ENCODE measurements at places on chromosomes 12 and 14.

GRCh38 chr14:77151918-77152588 is 10.5 kb upstream of the ZDHHC22 start:
- DNase-seq: peak; percentile 77

DNA sequence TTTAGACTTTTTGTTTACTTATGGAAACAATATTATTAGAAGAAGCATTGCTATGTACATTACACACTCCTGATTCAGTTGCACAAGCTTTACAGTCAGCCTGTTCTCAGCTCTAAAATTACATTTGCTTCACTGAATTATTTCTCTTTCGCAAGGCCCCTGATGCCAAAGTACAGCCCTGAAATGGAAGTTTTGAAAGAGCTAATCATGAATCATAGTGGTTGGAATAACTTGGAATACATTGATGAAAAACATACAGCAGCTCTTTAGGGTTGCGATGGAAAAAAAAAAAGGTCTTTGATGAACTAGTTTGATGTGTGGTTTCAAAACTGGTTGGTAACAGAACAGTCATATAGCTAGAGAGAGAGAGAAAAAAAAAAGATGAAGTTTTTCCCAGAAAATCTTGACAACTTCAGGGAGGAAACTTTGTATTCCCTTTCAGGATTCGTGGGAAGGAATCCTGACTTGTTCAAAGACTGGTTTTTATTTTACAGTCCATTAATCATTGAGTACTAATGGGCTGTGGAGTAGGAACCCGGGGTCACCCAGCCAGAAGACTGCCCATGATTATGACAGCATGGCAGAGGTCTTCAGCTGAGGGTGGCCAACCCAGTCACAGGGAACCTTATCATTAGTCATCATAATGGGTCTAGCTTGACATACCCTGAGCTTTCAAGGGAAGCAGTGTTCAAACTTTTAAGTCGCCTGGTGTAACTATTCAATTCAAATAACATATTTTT is 460.1 kb downstream of the NAV3 start:
- DNase-seq: no peak

GRCh38 chr14:59787045-59787674 is 83.4 kb downstream of the RTN1 start:
- DNase-seq: no peak

- DNase-seq: no peak
Measured at GRCh38 chr12:116048879-116049278, 228.6 kb downstream of the MED13L start.

DNA sequence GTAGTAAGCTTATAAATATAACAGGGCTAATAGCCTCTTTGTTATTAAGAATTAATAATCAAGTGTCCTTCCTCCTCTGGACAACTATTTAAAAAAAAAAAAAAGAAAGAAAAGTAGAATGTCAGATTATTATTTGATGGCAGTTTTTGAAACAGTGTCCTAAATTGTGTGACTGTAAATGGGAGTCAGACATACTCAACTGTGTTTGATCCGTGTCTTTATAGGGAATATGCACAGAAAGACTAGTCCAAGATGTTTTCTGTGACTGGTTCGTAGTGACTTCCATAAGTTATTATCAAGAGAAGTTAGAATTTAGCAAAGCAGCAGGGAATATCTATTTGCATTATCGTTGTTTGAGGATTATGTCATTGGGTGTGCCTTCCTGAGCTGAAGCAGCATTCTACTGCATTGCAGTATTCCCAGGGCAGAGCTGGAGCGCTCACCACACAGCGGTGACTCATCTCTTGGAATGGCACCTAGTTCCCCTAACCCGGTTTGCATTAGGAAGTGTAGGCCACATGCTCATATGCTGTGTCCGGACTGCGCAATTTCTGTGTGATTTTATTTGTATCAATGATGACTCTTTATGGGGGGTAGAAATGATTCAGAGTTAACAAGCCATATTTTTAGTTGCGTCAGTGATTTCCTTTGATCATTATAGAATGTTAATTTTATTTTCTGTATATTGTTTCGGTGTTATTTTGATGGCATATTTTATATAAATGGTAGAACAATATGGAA is 7.9 kb downstream of the DYNC1H1 start:
- no peak for DNase-seq

- DNase-seq: no peak
Measured at GRCh38 chr12:63084501-63084900, 66.5 kb downstream of the AVPR1A start.

DNA sequence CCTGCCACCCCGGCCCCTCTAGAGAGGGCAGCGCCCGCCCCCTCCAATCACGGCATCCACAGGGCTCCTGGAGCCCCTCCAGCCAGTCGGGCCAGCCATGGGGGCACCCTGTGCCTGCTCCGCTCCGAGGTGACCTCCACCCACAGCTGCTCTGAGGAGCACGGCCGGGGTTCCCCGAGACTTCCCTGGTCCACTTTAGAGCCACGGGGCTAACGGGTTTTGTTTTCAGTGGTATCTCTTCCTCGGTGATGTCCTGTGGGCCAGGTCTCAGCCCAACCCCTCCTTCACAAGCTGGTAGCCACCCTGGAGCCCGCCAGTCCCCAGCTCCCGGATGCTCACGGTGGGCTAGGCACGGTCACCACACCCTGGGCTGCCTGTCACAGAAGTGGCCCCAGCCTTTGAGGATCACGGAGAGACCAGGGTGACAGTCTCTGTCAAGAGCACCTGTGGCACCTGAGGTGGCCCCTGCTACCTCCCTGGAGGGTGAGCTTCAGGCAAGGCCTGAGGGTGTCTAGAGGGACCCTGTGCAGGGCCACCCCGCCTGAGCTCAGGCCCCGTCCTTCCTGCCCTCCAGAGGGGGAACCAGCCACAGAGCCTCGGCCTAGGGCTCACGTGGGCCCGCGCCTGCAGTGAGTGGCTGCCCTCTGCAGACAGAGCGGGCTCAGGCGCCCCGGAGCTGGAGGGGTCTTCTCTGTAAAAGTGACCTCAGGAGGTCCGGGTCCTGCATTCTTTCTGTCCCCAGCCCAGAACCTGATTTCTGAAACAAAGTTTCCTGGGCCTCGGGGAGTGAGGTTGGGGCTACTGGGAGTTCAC is 146.0 kb upstream of the C14orf180 start:
- DNase-seq: no peak

DNA sequence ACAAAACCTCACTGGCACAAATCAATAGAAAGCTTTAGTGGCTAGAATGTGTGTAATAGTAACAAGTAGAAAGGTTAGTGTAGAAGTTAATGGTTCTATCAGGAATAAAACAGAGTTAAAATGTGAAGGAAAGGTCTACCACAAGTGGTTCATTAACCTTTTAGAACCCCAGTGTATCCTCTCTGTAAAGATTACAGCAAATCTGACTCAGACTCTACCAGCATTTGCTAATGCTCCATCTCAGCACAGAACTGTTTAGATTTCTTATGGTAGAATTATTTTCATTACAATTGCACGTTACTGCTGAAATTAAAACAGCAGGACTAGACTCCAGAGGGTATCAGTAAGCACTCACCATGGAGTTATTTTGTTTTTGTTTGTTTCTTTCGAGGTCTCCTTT is 609.0 kb upstream of the LMO3 start:
- no peak for DNase-seq

DNA sequence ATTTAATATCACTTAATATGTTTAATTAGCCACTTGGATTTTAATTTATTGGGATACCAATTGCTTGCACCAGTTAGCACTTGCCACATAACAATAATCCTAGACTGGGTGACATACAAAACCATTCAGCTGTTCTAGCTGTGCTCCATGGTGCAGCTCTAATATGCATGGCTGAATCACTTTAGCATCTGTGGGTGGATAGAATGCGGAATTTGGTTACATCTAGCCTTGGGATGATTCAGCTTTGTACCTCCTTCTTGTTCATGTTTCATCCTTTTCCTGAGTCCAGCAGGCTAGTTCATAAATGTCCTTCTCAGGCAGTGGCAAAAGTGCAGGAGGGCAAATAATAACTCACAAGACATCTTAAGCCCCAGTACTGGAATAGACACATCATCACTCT is 1263.0 kb downstream of the LRFN5 start:
- DNase-seq: no peak

DNA sequence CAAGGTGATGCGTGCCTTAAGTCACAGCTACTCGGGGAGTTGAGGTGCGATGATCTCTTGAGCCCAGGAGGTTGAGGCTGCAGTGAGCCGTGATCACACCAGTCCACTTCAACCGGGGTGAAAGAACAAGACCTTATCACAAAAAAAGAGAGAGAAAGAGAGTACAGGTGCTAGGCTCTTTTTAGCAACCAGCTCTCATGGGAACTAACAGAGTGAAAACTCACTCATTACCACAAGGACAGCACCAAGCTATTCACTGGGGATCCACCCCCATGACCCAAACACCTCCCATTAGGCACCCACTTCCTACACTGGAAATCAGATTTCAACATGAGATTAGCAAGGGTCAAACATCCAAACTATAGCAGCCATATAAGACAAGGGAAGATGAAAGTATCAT is 164.2 kb downstream of the NDUFA12 start:
- no peak for DNase-seq

- no peak for DNase-seq
Measured at GRCh38 chr12:89439941-89440340, 84.7 kb downstream of the GALNT4 start.

- no peak for DNase-seq
Measured at GRCh38 chr12:85476756-85477155, 196.7 kb downstream of the ALX1 start.

DNA sequence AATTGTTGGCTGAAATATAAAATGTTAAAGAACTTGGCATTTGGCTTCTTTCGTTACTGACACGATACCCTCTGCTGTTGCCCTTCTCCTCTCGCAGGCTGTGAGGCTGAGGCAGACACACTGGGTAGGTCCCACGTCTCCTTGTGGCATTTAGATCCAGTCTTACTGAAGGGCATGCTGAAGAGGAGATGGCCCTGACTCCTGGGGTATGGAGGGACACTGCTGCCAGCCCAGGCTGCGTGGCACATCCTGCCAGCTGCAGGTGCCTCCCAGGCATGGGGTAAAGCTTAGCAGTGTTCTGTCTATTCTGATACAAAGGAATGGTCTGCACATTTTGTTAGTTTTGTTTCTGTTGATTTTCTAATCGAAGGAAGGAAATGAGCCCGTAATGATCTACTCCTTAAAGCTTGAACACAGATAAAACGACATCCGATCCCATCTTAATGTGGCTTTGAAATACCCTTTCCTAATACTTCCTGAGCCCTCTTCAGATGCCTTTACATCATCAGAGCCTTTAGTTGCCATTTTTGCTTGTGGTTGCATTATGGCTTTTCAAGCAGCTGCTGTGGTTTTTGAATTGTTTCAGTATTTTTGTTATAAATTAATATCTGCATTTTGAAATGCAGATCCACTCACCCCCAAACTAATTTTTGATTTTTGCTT is 61.1 kb downstream of the WDR20 start:
- no peak for DNase-seq

DNA sequence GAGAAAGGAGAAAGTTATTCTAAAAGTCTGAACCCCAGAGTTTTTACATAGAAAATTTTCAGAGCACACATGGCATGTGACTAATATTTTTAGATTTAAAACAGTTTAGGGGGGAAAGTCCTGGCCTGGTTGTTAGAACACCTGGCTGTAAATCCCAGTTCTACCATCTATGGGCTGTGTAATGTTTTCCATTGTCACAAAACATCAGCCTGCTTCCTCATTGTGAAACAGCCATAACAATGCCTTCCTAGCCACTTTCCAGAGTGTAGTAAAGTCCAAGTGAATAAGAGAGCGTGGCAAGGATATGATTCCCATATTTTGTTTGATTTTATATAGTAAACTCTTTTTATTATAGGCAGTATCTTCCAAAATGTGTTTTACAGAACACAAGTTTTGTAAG is 310.0 kb upstream of the DCN start:
- DNase-seq: no peak

- no peak for DNase-seq
Measured at GRCh38 chr12:56042843-56043242, 1.1 kb downstream of the RPS26 start.

- DNase-seq: no peak
Measured at GRCh38 chr14:57533214-57533613, 39.6 kb upstream of the CCDC198 start.

- no peak for DNase-seq
Measured at GRCh38 chr14:72545411-72546311, 348.2 kb downstream of the DPF3 start.

All from COR-L47 (cell line).